Activated CD8-positive, alpha-beta memory T cell treated with anti-CD3 and anti-CD28 coated beads, Interleukin-2, amount 50 U/mL, for 48 hours (primary cell): ENCODE measurements at places on chromosomes 1 and 21.

DNA sequence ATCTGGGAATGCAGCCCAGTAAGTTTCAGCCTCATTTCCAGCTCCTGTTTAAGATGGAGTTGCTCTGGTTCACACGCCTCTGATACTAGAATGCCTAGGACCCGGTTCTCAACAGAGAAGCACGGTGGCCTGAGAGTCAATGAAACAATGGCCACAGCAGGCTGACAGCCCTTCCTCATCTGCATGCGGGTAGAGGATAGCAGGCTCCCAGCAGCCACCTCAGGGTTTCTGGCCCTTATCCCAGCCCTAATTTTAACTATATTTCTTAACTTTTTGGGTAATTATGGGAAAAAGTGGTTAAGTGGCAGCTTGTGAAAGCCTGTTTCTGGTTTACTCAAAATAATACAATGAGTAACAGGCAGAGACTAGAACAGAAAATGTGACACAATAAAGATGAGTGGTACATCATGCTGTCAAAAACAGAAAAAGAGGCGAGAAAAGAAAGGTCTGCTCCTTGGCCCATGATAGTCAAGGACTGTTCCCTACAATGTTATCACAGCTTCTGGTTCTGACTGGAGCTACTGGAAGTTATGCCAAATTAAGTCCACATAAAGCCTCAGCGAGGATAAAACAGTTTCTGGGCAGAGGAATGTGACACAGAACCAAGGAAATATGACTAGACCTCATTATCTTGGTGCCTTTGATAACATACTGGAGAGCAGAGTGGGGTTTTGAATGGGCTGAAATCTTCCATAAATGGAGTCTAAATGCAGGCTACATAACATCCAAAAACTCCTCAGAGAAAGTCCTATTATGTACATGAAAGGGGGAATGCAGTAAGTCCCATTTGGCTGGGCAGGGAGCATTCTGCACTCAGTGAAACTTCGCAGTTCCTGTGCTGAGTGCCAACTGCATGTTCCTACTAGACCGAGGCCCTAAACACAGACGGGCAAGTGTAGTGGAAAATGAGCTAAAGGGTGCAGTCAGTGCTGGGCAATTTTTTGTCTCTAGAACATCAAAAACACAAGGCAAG, 92.1 kb downstream of the NIBAN1 start:
- DNase-seq = no peak

GRCh38 chr1:170126696-170127095, 19.1 kb upstream of the NTMT2 start:
- no peak for DNase-seq

DNA sequence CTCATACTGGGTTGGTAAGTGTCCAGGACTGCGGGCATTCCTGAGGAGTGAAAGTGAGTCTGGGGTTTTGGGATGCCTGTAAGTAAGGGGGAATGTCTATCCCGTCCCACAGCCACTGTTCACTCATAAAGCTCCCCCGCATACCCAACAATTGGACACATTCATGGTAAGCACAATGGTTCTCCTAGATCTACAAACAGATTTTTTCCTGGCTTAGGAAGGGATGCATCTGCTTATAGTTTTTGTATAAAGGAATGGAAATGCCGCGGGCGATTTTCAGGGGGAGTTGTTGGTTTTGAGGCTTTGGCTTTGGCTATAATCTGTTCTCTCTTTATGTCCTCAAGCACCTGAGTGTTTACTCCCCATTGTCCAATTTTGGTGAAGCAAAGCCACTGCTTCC, 7.1 kb downstream of the ERVH48-1 start:
- no peak for DNase-seq

DNA sequence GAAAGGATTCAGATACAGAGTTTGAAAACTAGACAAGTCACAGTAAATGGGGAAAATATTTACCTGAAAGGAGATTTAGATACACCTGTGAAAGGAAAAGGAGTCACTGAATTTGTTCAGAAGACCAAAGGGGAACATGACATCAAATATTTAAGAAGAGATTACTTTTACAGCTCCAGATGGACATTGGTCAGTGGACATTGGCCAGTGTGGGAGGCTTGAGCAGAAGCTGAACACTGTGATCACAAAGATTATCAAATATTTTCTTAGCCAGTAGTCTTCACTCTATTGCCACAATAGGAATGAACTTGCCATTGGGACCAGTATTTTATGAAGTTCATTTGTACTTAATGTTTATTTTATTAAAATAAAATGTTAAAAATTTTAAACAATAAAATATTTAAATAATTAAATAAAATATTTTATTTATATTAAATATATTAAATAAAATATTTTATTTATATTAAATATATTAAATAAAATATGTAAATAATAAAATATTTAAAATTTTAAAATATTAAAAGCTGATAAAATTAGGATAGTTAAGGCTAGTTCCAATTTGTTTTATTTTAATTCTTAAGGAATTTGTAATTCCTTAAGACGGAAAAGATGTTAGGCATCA, 94.3 kb downstream of the CCDC30 start:
- DNase-seq = no peak

GRCh38 chr21:33374450-33375096, 28.6 kb upstream of the IFNGR2 start:
- no peak for DNase-seq

DNA sequence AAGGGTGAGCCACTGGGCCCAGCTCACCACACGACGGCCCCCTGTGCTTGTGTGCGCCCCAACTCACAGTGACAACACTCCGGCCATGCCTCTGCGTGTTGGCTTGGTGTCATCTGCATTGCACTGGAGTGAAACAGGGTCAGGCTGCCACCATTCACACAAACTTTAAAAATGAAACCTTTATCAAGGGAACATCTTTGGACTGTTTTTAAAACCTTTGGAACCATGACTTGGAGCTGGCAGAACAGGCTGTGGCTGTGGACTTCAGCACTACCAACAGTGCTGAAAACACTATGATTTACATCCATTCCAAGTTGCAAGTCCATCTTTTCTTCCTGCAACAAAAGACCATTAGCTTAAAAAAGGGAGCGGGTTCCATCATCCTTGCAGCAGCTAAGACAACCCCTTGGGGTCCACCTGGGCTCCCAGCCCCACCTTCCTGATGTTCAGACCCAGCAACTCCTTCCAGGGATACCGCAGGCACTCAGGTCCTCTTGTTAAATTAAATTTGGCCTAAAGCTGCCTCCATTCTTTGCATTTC, 25.6 kb downstream of the POFUT2 start:
- peak; percentile 15 for DNase-seq

GRCh38 chr1:75559800-75560199, 51.1 kb downstream of the SLC44A5 start:
- DNase-seq = no peak

DNA sequence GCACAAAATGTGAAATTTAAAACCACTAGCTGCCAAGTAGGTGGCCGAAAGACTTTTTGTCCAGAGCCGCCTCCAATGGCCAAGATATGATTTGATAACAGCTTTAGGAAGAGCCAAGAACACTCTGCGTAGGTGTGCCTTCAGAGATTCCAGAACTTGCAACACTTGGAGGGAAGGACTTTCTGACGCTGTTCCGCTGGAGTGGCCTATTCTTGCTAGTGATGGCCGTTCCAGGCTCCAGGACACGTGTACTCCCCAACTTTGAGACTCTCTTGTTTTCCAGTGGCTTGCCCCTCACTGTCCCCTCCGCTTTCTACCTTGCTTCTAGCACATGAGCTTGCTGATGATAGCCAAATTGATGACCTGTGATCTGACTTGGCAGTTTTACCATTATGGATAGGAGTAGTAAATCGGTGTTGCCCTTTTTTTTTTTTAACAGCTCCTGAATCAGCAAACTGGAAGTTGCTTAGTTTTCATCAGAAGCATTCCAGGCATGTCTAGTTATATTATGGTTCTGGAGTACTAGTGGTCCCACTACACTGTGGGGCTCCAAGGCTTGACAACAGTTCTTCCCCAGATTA, 1.0 kb downstream of the PRDX6 start:
- no peak for DNase-seq

DNA sequence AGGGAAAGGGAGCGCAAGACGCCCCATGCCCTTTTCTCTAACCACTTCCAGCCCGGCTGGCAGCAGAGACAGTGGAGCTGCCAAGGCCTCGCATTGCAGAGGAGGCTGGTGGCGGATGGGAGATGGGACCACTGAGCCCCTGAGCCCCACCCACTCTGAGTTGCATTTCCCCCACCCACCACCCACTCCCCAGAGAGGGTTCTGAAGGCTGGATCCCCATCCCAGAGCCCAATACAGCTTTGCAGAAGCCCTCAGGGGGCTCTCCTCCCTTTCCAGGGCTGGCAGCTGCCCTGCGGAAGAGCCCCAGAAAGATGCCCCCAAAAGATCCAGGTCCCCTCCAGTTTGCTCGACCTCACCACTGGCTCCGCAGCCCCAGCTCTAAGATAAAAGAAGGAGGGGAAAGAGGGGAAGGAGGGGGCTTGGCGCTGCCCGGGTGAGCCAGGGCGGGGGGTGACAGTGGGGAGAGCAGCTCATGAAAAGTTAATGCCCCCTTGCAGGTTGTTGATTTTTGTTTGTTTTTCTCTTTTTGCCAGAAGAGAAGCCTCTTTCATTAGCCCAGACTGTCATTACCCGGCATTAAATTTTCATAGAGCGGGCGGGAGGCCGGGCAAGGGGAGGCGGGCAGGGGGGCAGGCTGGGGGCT, 38.4 kb upstream of the CASZ1 start:
- no peak for DNase-seq

DNA sequence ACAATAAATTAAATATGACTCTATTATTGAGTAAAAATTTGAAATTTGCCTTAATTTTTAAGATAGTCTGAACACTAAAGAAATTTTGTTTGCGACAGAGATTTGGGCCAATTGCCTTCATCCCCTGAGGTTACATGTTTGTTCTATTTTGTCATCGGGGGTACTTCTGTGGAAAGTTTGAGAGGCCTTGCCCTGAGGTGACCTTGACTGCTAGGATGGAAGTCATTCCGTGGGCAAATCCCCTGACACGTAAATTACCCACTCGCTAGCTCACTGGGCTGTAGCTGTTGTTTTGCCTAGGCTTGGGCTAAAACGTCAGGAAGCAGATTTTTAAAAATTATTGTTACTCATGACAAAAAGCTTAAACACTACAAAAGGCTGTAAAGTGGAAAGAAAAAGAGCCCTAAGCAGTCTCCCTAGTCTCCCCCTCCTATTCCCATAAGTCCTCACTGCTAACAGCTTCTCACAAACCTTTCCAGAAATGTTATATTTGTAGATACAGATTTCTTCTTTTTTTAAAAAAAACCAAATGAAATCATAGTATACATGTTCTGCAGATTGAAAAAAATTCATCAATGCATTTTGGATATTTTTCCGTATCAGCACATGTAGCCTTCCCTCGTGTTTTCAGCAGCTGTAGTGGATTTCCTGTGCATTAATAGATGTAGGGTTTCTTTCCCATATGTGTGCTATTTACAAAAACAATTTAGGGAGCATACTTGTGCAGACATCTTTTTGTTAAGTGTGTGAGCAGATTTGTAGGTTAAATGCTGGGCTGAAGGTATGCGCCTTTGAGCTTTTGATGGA, 142.7 kb downstream of the MRPS6 start:
- no peak for DNase-seq

- no peak for DNase-seq
These were observed 7.2 kb downstream of the XCL1 start for GRCh38 chr1:168583571-168583970.

DNA sequence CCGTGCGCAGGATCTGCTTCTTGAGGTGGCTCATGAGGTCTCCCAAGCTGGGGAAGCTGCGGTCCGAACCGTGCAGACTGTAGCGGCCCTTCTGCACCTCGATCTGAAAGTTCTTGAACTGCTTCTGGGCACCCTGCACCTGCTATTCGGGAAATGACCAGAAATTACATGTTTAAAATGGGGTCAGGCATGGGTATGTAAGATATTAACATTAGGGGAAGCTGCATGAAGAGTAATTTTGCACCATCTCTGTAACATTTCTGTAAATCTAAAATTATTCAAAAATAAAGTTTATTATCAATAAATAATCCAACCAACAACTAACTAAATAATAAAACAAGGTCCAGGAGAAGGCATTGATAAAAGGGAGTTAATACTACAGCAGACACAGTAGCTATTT, 110.7 kb downstream of the RAVER2 start:
- no peak for DNase-seq

GRCh38 chr1:192949783-192950182, 109.4 kb downstream of the UCHL5 start:
- no peak for DNase-seq

DNA sequence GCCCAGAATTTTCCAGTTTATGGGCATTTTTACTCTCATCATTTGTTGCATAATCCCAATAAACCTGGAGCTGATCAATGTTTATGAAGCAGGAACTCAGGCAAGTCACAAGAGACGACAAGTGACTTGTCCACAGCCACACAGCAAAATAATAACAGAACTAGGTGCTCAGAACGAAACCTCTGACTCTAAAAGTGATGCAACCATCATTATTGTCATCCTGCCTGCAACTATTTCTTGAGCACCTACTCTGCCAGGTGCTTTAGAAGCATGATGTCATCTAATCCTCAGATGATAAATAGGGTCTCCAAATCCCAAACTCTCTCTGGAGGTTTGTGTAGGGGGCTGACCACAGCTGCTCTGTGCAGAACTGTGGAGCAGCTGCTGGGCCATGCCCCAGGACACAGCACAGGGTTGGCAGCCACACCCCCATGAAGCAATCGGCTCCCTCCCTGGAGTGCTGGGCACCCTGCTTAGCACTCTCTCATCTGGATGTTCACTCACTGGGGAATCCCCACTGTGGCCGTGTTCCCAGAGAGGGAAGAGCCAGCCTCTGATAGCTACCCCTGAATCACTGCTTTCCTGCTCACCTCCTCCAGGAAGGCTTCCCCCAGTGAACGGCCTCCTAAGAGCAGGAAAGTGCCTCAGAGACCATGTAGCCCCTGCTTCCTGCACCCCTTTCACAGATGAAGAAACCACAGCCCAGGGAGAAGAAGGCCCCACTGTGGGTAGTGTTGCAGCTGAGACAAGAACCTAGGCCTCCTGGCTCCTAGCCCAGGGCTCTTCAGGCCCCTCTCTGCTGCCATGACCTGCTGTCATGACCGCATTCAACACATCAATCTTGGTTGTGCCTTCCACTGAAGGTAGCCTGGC, 2.1 kb downstream of the TTC22 start:
- DNase-seq = peak; percentile 69

- DNase-seq = peak; percentile 61
These were observed 31.7 kb downstream of the IFNGR2 start for GRCh38 chr21:33434770-33435360.

GRCh38 chr1:36400825-36401601, 3.3 kb upstream of the LSM10 start:
- DNase-seq = peak; percentile 78

DNA sequence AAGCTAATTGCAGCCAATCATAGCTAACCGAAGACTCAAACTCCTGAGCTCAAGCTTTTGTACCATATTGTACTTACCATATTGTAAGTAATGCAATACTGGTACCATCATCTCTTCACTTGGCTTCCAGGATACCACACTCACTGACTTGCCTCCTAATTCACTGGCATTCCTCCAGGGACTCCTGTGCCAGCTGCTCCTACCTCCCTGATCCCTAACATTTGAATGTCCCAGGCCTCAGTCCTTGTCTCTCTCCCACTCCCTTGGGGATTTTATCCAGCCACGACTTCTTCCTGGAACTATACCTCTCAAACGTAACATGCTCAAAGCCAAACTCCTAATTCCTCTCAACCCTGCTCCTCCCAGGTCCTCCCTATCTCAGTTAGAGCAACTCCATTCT, 33.8 kb downstream of the USP48 start:
- no peak for DNase-seq

GRCh38 chr1:66311092-66311491, 222.9 kb upstream of the SGIP1 start:
- DNase-seq = no peak
